ENCODE measurements at places on chromosomes 5 and 9.

DNA sequence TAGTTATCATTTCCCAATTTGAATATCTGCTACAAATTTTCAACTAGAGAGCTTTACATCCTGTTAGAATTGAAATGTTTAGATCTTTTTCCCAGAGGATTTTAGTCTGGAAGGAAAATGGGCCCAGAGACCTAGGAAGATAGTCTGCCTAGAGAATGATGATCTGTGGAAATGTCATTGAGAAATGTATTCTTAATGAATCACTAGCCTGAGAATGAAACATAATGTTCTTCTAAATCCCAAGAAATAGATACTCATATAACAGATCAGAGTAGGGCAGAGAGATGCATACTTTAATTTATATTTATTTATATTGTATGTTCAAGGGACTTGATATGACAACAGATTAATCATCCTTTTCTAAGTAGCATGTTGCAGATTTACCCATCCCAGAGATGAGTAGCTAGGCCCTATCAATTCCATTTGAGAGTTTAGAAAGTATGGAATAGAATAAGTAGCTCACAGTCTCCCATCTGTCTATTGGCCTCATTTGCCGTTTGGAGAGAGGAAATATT lies 25.1 kb upstream of the SLC44A1 start:
- no peak for DNase-seq

- no peak for DNase-seq
Observed at GRCh38 chr9:111868475-111868874, 28.1 kb upstream of the UGCG start.

- peak; percentile 44 for DNase-seq
Observed at GRCh38 chr9:94945197-94946144, 219.0 kb downstream of the AOPEP start.

- DNase-seq: no peak
Observed at GRCh38 chr5:33470544-33470943, 29.8 kb downstream of the TARS1 start.

- no peak for DNase-seq
Observed at GRCh38 chr5:139459451-139459934, 3.0 kb downstream of the ECSCR start.

DNA sequence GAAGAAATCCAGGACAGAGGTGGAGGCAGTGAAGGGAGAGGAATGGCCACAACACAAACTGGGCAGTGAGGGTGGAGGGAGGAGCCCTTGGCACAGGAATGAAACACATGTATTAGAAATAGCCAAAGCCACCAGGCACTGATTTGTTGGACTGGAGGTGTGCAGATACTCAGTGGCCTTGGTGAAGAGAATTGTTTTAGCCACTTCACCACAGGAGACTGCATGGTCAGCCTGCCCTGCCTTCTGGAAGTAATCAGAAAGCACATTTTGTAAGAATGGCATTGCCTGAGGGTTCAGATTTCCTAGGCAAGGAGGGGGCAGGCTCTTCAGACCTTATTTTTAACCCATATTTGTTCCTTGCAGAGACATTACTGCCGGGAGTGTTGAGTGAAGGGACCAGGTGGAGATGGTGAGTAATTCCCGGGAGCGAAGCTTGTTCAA lies 2.2 kb downstream of the SGCD start:
- no peak for DNase-seq

- no peak for DNase-seq
Observed at GRCh38 chr9:134049236-134049635, 18.6 kb downstream of the BRD3 start.
